ENCODE measurements at places on chromosomes 2 and 18.
A peak's percentile ranks its signal among the peaks of the same experiment; 100 is the strongest.

- DNase-seq = no peak
Observed at GRCh38 chr18:23066060-23066459, 69.2 kb upstream of the CABLES1 start.

- DNase-seq = peak; percentile 93
Observed at GRCh38 chr2:199471443-199472057, 13.8 kb upstream of the SATB2 start.

- DNase-seq = no peak
Observed at GRCh38 chr2:183493040-183493439, 368.8 kb downstream of the NUP35 start.

DNA sequence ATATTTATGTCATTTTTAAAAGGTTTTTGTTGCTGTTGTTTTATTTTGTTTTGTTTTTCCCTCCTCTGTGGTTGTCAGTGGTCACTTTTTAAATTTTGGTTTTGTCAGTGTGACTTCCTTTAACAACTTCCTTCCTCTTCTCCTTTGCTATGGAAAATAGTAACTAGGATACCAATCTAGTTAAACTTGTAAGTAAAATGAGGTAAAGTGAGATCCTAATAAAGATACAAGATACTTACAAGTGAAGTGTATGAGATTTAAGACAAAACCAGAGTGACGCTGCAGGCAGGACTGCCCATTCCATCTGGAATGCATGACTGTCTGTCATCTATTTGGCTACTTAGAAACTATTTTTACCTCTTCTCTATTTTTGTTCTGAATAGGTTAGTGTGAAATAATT is 30.6 kb upstream of the CREB1 start:
- no peak for DNase-seq

DNA sequence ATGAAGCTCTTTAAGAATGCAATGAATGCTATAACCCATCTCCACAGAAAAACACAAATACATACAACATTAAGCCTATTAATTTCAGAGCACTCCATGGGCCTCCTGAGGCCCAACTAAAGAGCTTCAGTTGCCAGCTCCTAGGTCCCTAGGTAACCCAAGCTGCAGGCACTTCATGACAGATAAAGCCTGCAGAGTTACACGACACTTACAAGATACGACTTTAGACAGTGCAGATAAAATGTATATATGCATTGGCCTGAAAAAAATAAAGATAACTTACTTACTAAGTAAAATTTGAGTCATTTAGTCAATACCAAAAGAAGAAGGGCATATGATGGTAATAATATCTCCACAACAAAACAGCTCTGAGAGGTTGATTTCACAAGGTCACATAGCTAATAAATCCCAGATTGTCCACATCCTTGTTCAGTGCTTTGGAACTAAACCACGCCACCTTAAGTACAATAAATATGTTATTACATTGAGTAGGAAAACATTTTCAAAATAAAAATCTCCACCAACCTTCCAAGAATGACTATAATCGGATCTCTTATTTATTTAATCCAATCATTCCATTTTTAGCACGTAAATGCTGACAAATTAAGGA is 3.4 kb downstream of the MAP4K3 start:
- DNase-seq = peak; percentile 80

- DNase-seq = no peak
Observed at GRCh38 chr2:88666576-88666975, 24.9 kb upstream of the RPIA start.

DNA sequence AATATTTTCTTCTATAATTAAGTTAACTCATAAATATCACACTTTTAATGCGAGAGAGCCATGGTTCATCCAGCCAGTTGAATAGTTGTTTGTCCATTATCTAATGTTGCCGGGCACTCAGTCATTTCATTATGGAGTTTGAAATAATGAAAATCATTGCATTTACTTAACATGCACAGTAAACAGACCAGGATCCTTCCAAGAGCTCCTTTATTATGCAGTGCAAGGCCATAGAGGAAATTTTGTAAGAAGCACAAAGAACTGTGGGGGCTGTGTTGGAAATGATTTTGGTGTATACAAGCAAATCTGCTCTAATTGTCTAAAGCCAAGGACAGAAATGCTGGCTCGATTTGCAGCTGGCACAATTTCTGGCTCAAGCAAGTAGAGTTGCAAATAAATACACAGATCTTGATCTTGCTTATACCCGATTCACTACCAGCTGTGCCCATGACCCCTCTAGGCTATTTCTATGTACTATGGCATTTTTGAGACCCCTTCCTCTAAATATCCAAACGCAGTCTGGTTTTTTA is 400.3 kb upstream of the HNRNPA3 start:
- no peak for DNase-seq

GRCh38 chr18:4510711-4511110 is 55.6 kb upstream of the DLGAP1 start:
- DNase-seq = no peak

DNA sequence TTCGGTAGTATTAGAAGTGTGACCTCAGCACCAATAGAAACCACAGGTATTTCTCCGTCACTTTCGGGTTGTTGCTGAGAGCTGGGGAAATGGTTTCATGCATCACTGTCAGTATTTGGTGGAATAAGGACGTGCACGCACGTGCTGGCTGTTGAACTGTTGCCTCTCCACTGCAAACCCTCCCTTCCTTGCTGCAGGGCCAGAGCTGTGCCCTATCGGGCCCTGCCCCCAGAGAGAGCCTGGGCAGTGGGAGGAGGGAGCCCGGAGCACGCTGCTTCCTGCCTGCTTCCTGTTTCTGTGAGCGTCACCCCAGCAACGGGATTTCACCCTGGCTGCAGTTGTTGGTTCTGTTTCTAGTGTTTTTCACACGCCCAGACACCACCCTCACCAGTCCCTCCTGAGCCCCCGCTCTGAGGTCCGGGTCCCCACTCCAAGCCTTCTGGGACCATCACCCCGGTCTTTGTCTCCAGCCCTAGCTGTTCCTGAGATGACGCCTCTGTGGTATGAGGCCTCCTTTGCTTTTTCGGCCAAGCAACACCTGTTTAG is 47.4 kb downstream of the LRRFIP1 start:
- peak; percentile 70 for DNase-seq

- DNase-seq = peak; percentile 47
Observed at GRCh38 chr2:18412980-18413675, 147.3 kb downstream of the RDH14 start.

- peak; percentile 97 for DNase-seq
Observed at GRCh38 chr2:85433511-85434089, 15.1 kb downstream of the SH2D6 start.

GRCh38 chr2:203994735-203995134 is 58.2 kb downstream of the ICOS start:
- DNase-seq = no peak

GRCh38 chr2:43175020-43175441 is 51.4 kb downstream of the ZFP36L2 start:
- peak; percentile 39 for DNase-seq

GRCh38 chr2:102126169-102126568 is 16.4 kb upstream of the IL1R1 start:
- no peak for DNase-seq

GRCh38 chr2:159163930-159164329 is 122.6 kb downstream of the WDSUB1 start:
- no peak for DNase-seq

DNA sequence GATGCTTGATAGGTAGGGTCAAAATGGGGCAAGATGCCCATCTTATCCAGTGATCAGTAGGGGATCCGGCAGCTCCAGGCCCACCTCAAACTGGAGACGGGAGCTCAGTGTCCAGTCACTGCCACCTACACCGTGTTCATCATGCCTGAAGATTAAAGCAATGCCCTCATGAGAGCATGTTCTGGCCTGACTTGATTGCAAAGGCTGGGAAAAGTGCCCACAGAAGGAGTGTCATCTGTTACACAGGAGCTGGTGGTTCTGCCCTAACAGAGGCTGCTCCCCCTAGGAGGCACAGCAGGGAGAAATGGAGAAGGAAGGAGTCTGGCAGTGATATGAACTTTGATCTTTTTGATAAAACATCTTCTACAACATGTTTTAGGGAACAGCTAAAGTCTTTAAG is 92.3 kb downstream of the CCBE1 start:
- peak; percentile 32 for DNase-seq

DNA sequence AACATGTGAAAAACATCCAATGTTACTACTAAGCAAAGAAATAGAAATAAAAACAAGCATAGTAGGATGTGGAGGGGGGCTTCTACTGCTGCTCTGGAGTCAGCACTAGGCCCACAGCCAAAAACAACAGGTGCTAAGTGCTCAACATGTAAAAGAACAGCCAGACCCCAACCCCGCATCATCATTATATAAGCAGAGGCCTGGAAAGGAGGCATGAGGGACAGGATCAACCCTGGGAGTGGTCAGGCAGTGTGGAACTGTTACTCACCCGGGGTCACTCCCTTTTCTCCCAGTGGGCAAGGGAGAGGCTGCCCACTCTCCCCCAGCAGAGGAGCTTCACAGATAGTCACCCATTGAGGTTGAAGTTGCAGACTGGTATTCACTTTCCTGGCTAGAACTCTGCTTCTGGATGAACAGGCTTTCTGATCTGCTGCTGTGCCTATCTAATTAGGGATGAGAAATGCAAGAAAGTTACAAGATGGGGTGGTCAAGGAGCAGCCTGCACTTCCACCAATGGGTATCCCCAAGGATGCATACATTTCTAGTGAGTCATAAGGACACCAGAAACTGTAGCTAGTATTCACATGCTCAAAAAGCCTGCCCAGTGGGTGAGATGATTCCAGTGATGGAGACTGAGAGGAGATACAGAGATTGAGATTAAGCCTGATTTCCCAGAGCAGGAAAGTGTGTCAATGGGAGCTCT is 480.1 kb upstream of the TCF4 start:
- DNase-seq = peak; percentile 36

GRCh38 chr2:165328272-165328671 is 89.1 kb downstream of the SCN2A start:
- no peak for DNase-seq

DNA sequence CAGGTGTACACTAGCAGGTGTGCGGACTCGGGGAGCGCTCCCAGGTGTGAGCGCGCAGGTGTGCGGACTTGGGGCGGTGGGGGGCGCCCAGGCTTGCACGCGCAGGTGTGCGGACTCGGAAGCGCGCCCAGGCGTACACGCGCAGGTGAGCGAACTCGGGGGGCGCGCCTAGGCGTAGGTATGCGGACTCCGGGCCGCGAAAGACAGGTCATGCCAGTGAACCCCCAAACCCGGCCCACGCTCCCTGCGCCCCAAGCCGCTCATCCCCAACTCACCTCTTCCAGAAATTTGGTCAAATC is 342 bp downstream of the CYB5A start:
- DNase-seq = no peak

GRCh38 chr2:238786379-238786778 is 61.5 kb upstream of the TWIST2 start:
- DNase-seq = no peak

DNA sequence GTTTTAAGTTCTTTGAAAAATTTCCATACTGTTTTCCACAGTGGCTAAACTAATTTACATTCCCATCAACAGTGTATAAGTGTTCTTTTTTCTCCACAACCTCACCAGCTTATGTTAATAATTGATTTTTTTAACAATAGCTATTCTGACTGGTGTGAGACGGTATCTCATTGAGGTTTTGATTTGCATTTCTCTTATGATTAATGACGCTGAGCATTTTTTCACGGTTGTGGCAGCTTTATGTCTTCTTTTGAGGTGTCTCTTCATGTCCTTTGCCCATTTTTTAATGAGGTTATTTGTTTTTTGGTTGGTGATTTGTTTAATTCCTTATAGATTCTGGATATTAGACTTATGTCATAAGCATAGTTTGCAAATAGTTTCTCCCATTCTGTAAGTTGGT is 997.9 kb downstream of the SUCLG1 start:
- DNase-seq = no peak

DNA sequence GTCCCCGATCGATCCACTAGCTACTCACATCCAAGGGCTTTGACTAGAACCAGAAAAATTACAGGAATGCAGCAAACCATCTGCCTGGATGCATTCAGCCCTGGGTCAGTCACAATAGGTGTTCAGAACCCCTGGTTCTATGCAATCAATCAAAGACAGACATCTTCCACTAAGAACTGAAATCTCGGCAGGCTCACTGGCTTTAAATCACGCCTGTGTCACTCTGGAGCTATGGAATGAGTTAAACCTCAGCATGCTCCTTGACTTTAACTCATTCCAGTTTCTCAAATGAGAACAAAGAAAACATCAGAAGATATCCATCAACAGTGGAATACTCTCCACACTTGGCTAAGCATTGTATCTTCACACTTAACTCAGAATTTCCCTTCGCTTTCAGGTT is 68.1 kb upstream of the SPTBN1 start:
- no peak for DNase-seq

- DNase-seq = no peak
Observed at GRCh38 chr2:153354377-153354776, 124.2 kb downstream of the RPRM start.

- DNase-seq = peak; percentile 48
Observed at GRCh38 chr2:189249171-189249570, 69.6 kb upstream of the COL5A2 start.

DNA sequence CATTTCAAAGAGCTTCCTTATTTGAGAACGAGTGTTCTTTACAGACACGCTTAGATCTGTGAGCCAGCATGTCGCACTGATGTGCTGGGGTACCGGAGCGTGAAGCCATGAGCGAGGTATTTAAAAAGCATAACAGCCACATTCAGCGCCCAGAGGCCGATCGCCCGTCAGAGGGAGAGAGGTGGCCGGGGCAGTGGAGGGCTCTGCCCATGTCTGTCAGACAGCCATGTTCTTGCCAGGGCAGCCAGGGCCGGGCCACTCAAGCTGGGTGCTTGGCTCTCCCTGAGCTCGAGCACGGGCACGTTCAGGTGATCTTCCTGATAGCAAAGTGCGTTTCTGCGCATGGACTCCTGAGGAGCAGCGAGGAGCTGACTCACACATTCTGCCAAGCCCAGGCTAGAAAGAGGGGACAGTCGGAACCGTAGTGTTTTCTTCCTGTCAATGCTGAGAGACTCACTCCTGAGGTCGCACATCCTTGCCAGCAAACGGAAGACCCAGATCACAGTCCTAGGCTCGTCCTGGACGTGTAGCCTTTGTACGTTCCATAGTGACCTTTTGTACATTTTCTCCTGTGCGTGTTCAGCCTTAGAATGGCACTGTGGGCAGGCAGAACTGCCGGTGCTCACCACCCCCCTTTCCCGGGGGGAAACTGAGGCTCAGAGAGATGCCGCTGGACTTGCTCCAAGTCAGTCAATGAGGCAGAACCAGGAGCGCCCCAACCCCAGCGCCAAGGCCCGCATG is 100.7 kb downstream of the NFATC1 start:
- no peak for DNase-seq

DNA sequence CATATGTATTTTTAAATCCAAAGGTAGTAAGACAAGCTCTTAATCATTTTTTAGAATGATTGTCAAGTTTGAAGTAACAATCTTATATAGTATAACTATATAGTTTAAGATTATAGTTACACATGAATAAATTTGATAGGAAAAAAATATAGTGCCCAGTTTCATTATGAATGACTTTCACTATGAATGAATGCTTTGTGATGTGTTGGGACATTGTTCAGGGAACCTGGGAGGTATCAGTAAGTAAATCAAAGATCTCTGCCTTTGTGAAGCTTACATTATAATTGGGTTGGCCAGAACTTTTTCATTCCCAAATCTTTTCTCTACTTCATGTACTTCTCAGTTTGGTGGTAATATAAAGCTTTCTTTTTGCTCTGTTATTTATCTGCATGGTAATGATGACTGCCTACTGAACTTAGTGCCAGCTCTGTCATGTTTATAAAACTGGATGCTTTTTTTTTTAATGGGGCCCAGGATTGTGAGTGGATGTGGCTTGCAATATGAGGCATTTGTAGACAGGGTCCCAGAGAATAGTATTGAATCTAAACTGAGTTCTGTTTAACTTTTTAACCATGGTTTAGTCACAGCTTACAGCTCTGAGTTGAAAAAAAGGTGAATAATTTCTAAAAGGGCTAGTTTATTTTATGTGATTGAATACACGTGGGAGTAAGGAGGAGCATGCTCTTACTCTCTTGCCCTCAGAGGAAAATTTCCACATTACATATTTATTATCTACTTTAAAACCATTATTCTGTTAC is 23.3 kb downstream of the GLS start:
- DNase-seq = peak; percentile 30
